Astrocyte of the hippocampus (primary cell): ENCODE measurements at places on chromosomes 12 and 14.

DNA sequence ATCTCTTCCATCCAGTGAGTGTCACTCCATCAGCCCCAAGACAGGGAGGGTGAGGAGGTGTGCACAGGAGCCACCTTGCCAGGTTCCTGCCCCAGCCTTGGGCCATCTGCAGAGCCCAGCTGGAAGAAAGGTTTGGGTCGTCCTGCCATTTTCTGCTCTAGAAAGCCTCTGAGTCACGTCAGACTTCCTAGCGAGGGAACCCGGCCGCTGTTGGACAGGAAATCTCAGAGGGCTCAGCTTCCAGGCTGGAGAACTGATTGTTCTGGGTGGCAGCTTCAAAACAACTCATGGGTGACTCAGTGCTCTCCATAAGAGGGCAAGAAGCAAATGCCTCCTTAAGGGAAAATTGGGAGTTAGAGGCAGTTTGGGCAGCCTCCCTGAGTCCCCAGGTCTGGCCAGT is 16.6 kb downstream of the HIP1R start:
- DNase-seq = peak; percentile 88

DNA sequence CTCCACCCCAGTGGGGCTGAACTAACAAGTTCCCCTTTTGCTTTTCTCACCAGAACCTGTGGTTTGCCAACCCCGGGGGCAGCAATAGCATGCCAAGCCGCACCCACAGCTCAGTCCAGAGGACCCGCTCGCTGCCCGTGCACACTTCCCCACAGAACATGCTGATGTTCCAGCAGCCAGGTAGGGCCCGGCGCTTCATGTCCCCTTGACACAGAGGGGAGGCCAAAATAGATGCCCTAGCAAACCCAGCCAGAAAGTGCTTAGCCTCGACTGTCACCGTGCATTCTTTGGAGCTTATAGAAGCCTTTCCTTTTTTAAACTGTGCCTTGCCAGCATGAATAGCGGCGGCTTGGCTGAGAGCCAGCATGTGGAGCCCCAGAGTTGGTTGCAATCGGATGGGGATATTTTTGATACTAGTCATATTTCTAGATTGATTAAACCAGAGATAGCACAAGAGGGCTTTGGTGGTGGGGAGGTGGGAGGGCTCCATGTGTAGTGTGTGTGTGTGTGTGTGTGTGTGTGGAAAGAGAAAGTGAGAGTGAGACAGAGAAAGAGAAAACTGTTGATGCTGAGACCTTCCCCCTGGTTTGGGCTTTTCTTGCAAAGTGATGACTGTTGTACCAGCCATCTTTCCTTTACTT is 126.1 kb downstream of the GCH1 start:
- peak; percentile 92 for DNase-seq

DNA sequence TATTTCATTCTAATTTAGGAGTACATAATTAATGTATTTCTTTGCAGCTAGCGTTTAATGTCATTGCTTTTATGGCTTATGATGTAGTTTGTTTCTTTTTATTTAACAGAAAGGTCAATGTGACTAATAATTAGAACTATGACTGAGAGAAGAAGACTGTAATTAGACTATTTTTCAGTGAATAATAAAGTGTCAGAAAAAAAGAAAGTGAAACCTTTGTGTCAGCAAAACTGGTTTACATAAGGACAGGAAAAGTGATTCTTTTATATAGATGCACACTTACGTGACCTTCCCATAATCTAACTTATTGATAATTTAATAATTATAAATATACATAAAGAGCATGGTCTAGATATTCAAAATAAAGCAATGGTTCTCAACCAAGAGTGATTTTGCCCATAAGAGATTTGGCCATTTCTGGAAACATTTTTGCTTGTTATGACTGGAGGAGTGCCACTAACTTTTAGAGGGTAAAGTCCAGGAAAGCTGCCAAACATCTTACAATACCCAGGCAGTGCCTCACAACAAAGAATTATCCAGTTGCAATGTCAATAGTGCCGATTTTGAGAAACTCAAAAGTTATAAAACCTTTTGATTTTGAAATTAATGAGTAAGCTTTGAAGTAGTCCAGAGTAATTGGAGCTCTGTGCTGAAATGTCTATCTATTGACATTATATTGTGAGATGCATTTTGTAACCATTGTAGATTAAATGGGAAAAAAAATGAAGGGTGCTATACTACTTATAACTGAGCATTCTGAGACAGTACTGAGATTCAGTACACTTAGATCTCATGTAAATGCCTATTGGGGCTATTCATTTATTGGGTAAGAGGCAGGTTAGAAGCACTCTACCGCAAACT is 227.1 kb downstream of the C12orf50 start:
- peak; percentile 76 for DNase-seq

DNA sequence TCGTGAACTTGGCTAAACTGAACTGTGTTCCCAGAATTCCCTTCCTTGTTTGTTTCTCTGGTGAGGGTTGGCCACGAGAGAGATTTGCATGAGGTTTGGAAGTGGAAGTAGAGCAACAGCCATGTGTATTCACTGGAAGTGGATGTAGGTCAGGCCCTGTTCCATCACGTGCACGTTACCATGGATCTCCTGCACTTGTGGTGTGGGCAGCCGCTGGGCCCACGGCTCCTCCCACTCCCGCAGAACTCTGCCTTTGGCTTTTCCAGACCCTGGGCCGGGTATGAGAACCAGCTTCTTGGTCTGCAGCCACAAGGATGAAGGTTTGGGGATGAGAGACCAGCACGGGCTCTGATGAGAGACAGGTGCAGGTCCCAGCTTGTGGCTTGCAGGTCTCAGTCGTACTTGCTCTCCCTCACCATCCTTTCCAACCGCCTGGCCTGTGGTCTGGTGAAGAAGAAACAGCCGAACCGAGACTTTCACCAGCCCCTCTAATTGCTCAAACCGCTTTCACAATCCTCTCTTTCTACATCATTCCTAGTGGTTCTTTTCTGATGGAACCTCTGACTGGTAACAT is 94.9 kb downstream of the DUSP16 start:
- peak; percentile 69 for DNase-seq

GRCh38 chr14:97959251-97959650 is 1162.1 kb downstream of the VRK1 start:
- DNase-seq = no peak

DNA sequence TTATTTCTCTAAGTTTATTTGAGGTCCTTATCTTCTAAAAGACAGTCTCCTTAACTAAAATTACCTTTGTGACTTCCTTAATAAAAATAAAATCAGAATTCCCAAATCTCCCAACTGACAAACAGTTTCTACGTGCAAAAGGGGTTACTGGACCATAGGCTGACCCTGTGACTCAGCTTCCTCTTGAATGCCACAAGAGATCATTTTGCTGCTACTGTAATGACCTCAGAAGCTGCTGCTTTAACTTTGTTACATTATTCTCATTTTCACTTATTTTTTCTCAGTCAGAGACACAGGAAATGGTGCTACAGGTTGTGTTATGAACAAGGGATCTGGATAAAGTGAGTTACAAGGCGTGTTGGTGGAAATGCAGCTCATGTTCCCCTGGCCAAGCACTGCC is 132.2 kb upstream of the TMTC2 start:
- DNase-seq = peak; percentile 17

- no peak for DNase-seq
Observed at GRCh38 chr12:111747333-111747732, 19.4 kb upstream of the ALDH2 start.

GRCh38 chr12:63018273-63018672 is 83.3 kb upstream of the PPM1H start:
- no peak for DNase-seq

GRCh38 chr12:53097207-53097563 is 282 bp upstream of the IGFBP6 start:
- peak; percentile 61 for DNase-seq

GRCh38 chr14:78007160-78007559 is 163.0 kb upstream of the NRXN3 start:
- no peak for DNase-seq

DNA sequence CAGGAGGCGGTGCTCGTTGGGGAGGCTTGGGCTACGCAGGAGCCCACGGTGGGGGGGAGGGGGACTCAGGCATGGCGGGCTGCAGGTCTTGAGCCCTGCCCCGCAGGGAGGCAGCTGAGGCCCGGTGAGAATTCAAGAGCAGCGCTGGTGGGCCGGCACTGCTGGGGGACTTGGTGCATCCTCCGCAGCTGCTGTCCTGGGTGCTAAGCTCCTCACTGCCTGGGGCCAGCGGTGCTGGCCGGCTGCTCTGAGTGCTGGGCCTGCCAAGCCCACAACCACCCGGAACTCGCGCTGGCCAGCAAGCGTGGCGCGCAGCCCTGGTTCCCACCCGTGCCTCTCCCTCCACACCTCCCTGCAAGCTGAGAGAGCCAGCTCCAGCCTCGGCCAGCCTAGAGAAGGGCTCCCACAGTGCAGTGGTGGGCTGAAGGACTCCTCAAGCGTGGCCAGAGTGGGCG is 3.2 kb downstream of the METTL25 start:
- DNase-seq = no peak

GRCh38 chr12:13769966-13770365 is 211.4 kb downstream of the GRIN2B start:
- DNase-seq = no peak

DNA sequence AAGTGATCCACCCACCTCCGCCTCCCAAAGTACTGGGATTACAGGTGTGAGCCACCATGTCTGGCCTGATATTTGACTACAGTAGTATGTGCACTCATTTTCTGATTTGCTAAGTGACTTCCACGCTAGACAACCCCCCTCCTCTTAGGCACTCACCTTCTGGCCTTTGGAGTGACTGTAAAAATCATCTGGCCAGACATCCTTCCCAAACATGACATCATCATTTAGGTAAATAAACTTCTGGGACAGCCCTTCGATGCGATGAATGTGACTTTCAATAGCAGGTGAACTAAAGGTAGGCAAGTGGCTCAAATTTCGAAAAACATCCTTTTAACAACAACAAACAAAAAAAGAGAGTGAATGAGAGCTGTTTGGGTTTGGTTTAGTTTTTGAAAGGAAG is 30.6 kb upstream of the SYCP3 start:
- DNase-seq = no peak

DNA sequence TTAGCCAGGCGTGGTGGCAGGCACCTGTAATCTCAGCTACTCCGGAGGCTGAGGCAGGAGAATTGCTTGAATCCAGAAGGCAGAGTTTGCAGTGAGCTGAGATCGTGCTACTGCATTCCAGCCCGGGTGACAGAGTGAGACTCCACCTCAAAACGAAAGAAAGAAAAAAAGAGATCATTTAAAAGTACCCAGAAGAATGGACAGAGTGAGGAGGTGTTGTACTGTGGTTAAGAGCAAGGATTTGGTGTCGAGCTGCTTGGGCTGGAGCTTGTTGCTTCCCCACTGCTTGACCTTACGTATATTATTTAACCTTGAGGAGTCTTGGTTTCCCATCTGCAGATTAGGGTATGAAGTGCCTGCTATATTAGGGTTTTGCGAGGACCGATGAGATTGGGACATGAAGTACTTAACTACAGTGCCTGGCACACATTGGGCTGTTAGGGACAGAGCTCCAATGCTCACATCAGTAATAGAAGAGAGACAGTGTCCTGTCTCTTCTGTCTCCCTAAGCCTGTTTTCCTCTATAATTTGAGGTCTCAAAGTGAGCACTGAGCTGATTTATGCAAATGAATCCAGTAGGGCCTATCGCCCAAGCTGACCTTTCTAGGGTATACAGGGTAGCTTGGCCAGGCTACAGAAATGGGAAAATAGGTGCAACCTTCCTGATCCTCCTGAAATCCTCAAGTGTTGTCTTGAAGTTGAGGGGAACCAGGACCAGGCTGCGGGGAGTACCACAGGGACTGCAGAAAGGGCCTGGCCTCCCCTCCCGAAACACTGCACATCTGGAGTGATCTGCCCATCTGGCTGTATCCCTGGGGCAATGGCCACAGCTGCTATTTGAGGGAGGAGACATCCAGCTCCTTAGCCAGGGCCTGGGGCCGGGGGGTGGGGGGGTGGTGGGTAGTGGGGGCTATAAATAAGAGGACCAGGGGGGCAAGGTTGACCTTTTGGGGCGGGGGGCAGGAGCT is 8.6 kb upstream of the HDAC7 start:
- no peak for DNase-seq

DNA sequence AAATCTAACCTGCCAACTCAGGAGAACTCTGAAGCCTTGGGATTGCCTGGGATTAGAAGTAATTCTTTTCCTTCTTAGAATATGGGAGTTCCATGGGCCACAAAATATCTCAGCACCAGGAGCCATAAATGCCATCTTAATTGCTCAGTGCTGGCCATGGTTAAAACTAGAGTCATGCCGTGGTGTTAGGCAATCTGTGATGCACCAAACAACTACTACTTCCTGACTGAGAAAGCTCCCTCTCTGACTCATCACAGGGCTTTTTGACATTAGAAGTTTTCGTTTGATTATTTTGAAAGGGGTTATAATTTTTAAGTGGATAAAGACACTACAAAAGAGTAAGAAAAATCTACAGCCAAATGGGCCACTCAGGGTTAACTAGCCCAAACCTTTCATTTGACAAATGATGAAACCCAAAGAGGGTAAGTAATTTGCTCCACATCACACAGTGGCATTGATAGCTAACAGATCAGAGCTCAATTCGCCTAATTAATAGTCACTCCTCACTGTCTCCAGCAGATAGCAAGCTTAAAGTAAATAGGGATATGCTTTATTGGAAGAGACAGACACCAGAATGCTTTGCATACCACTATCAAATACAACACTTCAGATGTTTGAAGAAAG is 377.3 kb downstream of the EMP1 start:
- DNase-seq = peak; percentile 69

GRCh38 chr14:20609215-20610001 is 18.2 kb upstream of the RNASE12 start:
- DNase-seq = peak; percentile 92

GRCh38 chr14:102645746-102646440 is 53.4 kb downstream of the RCOR1 start:
- no peak for DNase-seq
